A549 treated with GW870086 at 1 μM for 4 hours (cell line): ENCODE measurements at places on chromosomes 1 and 21. TPM values are rescaled to one million over a fixed set of nuclear protein-coding genes. Genes with fewer than 3 reads are reported as not detected.

Gene RBP7
- total RNA-seq: 6.2 to 7.8 TPM (median 6.9 TPM) in 5 replicates

Gene SLC16A4
- 26.3 to 41.1 TPM (median 37.0 TPM) in 5 replicates for total RNA-seq

Gene LRRIQ3
- 0.56 to 1.5 TPM (median 0.78 TPM) in 5 replicates for total RNA-seq

Gene ITGB2
- total RNA-seq: 0.50 to 1.0 TPM (median 0.66 TPM) in 5 replicates

Gene CFHR3
- 0.08 to 0.20 TPM (median 0.15 TPM) in 4 of 5 replicates, not detected in the other for total RNA-seq

Gene SH3BGR
- 0.46 to 1.3 TPM (median 0.60 TPM) in 5 replicates for total RNA-seq

Gene ARHGAP29
- total RNA-seq: 11.0 to 16.5 TPM (median 15.2 TPM) in 5 replicates

Gene CNR2
- total RNA-seq: 0.02 TPM in 1 of 5 replicates, not detected in the others

Gene GJA4
- total RNA-seq: not detected in 5 replicates

Gene GBP7
- total RNA-seq: not detected in 5 replicates

Gene VANGL1
- 17.0 to 24.6 TPM (median 21.7 TPM) in 5 replicates for total RNA-seq

Gene ADAM30
- total RNA-seq: not detected in 5 replicates

Gene KCNK1
- 14.3 to 22.8 TPM (median 18.0 TPM) in 5 replicates for total RNA-seq

Gene C1orf94
- 0.07 TPM in 1 of 5 replicates, not detected in the others for total RNA-seq

Gene LINGO4
- total RNA-seq: not detected in 5 replicates

Gene OR11L1
- not detected in 5 replicates for total RNA-seq

Gene SFN
- total RNA-seq: 584 to 787 TPM (median 687 TPM) in 5 replicates

Gene HCN3
- total RNA-seq: 3.2 to 6.4 TPM (median 5.2 TPM) in 5 replicates

Gene NTRK1
- 0.03 to 0.18 TPM (median 0.16 TPM) in 4 of 5 replicates, not detected in the other for total RNA-seq

Gene ANGPTL3
- not detected in 5 replicates for total RNA-seq

Gene PADI4
- total RNA-seq: not detected in 5 replicates

Gene EFNA3
- total RNA-seq: 6.9 to 11.0 TPM (median 10.3 TPM) in 5 replicates

Gene IL10
- total RNA-seq: not detected in 5 replicates

Gene FMO5
- 0.22 to 0.42 TPM (median 0.29 TPM) in 5 replicates for total RNA-seq

Gene FAM167B
- 0.32 to 0.75 TPM (median 0.38 TPM) in 5 replicates for total RNA-seq

Gene SAMSN1
- total RNA-seq: not detected in 5 replicates

Gene GJB5
- 0.10 TPM in 1 of 5 replicates, not detected in the others for total RNA-seq

Gene OR2T29
- total RNA-seq: not detected in 5 replicates

Gene SLC44A3
- total RNA-seq: 1.3 to 2.2 TPM (median 1.7 TPM) in 5 replicates

Gene ACOT11
- total RNA-seq: 2.4 to 3.1 TPM (median 2.6 TPM) in 5 replicates

Gene PRAMEF33
- total RNA-seq: not detected in 5 replicates

Gene TACSTD2
- not detected in 5 replicates for total RNA-seq

Gene LCE6A
- not detected in 5 replicates for total RNA-seq

Gene ABCG1
- total RNA-seq: 2.3 to 2.8 TPM (median 2.6 TPM) in 5 replicates

Gene MEGF6
- total RNA-seq: 6.1 to 10.7 TPM (median 9.3 TPM) in 5 replicates

Gene SPRR5
- not detected in 5 replicates for total RNA-seq

Gene AGT
- total RNA-seq: 0.07 to 0.29 TPM (median 0.17 TPM) in 4 of 5 replicates, not detected in the other

Gene SERINC2
- 18.9 to 32.6 TPM (median 31.6 TPM) in 5 replicates for total RNA-seq

Gene OR2L8
- total RNA-seq: not detected in 5 replicates

Gene FMO4
- 0.33 to 1.1 TPM (median 0.54 TPM) in 5 replicates for total RNA-seq

Gene DEPDC1
- 11.7 to 14.5 TPM (median 13.7 TPM) in 5 replicates for total RNA-seq

Gene DNAJC8
- total RNA-seq: 68.2 to 73.3 TPM (median 70.7 TPM) in 5 replicates

Gene RHOU
- total RNA-seq: 4.5 to 7.1 TPM (median 6.4 TPM) in 5 replicates

Gene NPHS2
- not detected in 5 replicates for total RNA-seq

Gene ELF3
- 182 to 260 TPM (median 231 TPM) in 5 replicates for total RNA-seq

Gene POGK
- total RNA-seq: 23.5 to 30.6 TPM (median 27.5 TPM) in 5 replicates
